T follicular helper cell (primary cell): ENCODE measurements at places on chromosomes 7 and 10.

- no peak for DNase-seq
Observed at GRCh38 chr10:73717556-73717955, 19.6 kb upstream of the AGAP5 start.

DNA sequence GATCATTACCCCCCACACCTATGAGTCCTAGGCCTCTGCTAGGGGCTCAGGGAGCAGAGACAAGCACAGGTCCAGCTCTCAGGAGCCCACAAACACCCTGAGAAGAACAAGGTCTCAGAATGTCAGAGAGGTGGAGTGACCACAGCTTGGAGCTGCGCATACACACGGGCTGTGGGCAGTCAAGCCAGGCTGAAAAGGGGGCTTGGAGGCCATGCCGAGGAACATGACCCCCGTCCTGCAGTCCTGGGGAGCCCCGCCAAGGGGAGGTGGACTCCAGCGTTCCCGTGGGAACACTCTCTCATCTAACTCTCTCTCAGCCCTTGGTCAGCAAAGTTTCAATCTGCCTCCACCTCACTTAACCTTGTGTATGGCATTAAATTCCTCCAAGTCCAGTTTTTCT is 7.8 kb upstream of the MMP21 start:
- no peak for DNase-seq

DNA sequence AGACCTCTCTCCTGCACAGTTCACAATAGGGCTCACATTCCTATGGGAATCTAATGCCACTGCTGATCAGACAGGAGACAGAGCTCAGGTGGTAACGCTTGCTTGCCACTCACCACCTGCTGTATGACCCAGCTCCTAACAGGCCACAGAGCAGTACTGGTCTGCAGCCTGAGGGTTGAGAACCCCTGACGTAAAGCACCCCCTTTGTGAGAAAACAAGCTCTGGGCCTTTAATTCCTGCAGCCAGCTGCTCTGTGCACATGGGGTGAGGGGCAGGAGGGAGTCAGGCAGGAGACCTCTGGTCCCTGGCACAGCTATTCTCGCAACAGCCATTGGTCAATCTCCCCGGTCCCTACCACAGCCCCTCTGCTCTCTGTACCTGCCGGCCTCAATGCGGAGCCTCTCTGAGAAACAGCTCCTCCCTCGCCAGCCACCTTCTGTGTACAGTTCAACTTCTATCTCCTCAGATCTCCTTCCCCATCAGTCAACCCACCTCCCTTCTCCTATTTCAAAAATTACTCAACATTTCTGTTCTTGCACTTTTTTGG is 102.0 kb downstream of the LANCL2 start:
- no peak for DNase-seq

DNA sequence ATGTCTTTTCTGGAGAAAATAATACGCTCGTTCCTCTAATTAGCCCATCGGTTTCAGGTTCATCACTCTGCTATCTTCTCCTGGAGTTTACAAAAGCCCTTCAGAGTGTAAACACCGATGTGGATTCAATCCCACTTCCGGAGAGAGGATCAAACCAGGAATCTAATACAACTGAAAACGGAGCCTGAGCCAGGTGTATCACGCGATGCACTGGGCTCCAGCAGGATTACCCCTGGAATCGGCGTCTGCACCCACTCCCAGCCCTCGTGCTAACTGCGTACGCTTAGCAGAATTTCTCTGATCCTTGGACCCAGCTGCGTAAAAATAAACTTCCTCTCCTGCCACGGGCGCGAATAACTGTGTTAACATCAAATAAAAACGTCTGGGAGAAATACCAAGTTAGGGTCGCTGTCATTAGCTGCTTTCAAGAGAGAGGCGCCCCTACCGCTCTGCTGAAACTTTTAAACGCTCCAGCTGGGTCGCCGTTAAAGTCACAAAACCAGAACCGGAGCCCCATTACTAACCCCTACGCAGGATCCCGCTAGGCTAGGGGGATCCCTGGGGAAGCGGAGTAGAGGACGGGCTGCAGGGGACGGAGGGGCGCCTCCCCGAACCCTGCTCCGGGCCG is 502 bp downstream of the ZNF3 start:
- DNase-seq = no peak

- no peak for DNase-seq
Observed at GRCh38 chr7:121352323-121352722, 23.5 kb downstream of the WNT16 start.

GRCh38 chr7:71482284-71482683 is 350.3 kb downstream of the GALNT17 start:
- no peak for DNase-seq

- DNase-seq = no peak
Observed at GRCh38 chr7:47967708-47968107, 11.7 kb downstream of the HUS1 start.

DNA sequence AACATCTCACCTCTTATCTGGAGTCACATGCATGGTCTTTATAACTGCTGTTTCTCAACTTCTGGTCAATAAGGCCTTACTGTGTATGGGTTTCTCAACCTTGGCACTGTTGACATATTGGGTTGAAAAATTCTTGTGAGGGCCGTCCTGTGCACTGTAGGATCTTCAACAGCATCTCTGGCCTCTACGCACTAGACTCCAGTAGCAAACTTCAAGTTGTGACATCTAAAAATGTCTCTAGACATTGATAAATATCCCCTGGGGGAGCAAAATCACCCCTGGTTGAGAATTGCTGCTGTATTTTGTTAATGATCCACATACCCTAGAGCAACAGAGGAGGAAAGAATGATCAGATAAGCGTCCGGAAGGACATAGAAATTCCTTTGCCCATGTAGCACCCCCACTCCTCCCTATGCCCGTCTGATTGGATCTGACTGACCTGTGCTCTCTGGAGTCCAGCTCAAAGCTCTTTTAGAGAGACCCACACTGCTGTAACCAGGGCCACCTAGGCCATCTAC is 423.5 kb upstream of the ZMIZ1 start:
- DNase-seq = no peak

GRCh38 chr10:44647877-44648542 is 263.1 kb upstream of the CXCL12 start:
- no peak for DNase-seq

DNA sequence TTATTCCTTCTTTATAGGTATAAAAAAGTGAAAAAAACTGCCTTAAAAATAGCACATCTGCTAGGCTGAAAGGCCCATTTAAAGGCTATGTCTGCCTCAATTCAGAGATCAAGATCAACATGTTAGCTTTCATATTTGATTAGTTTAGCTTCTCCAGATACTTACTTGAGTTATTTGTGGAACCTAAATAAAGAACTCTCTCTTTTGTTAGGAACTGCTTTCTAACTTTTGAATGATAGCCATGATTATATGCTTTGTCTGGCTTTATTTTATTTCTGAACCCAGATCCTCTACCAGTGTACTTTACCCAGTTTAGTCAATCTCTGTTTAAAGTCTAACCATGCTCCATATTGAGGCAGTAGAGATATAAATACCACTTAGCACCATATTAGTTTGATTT is 515.5 kb upstream of the SEMA3D start:
- DNase-seq = no peak

DNA sequence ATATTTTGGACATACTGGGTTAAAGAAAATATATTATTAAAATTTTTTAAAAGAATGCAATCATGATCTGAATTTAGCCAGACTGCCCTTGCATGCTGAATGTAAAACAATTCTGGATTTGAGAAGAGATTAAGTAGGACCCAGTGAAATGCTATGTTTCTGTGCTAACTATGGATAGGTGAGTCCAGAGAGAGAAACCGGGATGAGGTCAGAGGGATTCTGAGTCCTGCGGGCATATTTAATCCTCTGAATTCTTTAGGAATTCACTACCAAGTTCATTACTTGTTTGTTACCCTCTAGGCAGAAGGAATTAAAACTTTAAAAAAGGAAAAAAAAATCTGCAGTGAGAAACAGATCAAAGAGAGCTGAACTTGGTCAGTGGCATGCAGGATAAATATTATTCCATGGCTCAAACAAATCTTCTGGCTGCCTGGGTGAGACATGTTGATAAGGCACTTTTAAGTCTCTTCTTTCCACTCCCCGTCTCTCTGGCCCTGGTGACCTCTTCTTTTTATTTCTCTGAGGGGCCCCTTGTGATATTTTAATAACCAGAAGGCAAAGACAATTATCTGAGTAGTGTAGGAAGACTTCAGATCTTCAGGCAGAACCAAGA is 50.2 kb upstream of the LYZL1 start:
- no peak for DNase-seq

- DNase-seq = no peak
Observed at GRCh38 chr10:43872644-43873043, 224.0 kb upstream of the ZNF32 start.

DNA sequence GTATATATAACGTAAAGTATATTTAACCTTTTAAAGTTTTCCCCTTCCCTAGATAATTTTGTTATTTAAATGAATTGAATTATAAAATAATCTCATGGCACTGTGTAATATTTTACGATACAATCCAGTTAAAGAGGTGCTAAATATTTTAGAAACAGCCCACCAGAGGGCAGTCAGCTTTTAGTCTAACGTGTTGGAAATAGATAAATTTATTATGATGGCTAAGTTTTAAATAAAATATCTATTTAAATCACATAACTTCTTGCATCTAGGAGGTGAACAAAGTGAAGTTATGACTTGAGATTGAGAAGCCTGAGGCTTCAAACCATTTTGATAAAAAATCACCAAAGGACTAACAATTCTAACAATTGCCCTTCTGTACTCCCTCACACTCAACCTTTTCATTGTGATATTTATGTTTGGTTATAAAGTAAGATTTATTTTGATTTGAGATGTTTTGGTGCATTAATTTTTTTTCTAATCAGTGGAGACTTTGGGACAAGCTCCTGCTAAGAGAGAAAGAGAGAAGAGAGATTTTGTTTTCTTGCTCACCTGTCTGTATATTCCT is 171.5 kb upstream of the SP4 start:
- peak; percentile 10 for DNase-seq

GRCh38 chr10:72310636-72311035 is 36.9 kb downstream of the DDIT4 start:
- no peak for DNase-seq

GRCh38 chr10:91621483-91622113 is 11.3 kb downstream of the PPP1R3C start:
- DNase-seq = no peak

GRCh38 chr10:132523561-132524442 is 13.8 kb upstream of the INPP5A start:
- DNase-seq = no peak

DNA sequence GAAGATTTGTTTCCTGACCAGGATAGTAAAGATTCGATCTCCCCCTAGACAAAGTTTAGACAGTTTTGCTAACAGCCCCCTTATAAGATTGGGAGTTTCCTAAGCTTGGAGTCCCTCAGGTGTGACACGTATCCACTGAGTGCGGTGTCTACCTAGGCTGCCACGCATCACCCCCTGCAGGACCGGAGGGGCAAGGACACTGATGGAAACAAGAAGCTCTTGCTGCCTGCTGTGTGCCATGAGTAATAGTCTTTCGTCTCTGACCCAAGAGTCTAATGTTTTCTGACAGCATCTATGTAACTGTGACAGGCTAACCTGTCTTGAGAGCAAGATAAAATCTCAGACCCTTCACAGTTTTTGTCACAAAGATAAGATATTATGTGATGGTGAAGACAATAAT is 173.5 kb downstream of the SEMA3E start:
- no peak for DNase-seq

GRCh38 chr10:16854623-16855022 is 37.4 kb upstream of the RSU1 start:
- no peak for DNase-seq

- peak; percentile 85 for DNase-seq
Observed at GRCh38 chr10:8053446-8054243, 843 bp upstream of the GATA3 start.

GRCh38 chr7:117041007-117041406 is 87.7 kb downstream of the ST7 start:
- no peak for DNase-seq

GRCh38 chr7:70614237-70615045 is 517.5 kb upstream of the GALNT17 start:
- no peak for DNase-seq

- no peak for DNase-seq
Observed at GRCh38 chr7:29957521-29958310, 31.9 kb downstream of the SCRN1 start.

- no peak for DNase-seq
Observed at GRCh38 chr10:2358586-2358985, 621.3 kb upstream of the ADARB2 start.

DNA sequence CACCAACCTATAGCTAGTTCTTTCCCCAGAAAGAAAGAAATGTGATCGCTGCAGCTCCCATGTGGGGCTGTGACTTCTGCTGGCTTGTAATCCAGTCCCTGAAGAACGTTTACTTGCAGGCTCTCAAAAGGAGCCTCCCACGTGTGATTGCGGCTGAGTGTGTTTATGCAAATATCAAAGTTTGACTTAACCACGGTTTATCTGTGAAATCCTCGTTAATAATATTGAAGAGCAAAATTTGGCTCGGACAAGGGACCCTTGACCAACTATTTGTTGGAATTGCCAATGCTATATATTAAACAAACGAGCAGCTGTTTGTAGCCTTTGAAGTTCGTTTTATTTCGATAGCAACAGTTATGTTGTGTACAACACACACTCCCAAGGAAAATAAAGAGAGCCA is 470.1 kb upstream of the NRP1 start:
- no peak for DNase-seq

- no peak for DNase-seq
Observed at GRCh38 chr7:30771880-30772425, 736 bp downstream of the MINDY4 start.

GRCh38 chr7:4077980-4078379 is 604.1 kb upstream of the FOXK1 start:
- no peak for DNase-seq

DNA sequence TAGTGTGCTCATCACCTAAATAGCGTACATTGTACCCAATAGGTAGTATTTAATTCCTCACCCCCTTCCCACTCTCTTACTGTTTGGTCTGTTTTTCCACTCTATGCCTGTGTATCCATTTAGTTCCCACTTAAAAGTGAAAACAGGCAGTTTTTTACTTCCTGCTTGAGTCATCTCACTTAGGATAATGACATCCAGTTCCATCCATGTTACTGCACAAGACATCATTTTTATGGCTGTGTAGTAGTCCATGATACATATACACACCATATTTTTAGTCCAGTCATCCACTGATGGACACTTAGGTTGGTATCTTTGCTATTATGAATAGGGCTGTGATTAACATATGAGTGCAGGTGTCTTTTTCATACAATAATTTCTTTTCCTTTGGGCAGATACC is 10.1 kb downstream of the STK17A start:
- no peak for DNase-seq

DNA sequence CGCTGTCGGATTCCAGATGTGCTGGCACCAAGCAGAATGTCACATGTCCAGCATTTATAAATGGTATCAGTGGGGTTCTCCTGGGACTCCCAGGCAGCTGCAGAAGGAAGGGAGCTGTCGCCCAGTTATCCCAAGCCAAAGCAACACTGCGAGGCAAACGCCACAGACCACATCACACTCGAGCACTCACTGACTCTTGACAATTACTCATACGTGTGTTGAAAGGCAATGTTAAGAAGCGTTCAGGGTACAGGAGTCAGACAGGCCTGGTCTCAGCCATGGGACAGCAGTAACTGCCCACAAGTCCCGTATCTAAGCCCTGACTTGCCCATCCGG is 113.4 kb downstream of the DIP2C start:
- no peak for DNase-seq

- no peak for DNase-seq
Observed at GRCh38 chr10:10903620-10904019, 114.1 kb upstream of the CELF2 start.

GRCh38 chr7:51324206-51324898 is 7.7 kb upstream of the COBL start:
- no peak for DNase-seq

- DNase-seq = no peak
Observed at GRCh38 chr7:120460949-120461348, 188.0 kb downstream of the KCND2 start.
